Kidney tubule cell (primary cell): ENCODE measurements at places on chromosomes 16 and 17.
A peak's percentile ranks its signal among the peaks of the same experiment; 100 is the strongest.

DNA sequence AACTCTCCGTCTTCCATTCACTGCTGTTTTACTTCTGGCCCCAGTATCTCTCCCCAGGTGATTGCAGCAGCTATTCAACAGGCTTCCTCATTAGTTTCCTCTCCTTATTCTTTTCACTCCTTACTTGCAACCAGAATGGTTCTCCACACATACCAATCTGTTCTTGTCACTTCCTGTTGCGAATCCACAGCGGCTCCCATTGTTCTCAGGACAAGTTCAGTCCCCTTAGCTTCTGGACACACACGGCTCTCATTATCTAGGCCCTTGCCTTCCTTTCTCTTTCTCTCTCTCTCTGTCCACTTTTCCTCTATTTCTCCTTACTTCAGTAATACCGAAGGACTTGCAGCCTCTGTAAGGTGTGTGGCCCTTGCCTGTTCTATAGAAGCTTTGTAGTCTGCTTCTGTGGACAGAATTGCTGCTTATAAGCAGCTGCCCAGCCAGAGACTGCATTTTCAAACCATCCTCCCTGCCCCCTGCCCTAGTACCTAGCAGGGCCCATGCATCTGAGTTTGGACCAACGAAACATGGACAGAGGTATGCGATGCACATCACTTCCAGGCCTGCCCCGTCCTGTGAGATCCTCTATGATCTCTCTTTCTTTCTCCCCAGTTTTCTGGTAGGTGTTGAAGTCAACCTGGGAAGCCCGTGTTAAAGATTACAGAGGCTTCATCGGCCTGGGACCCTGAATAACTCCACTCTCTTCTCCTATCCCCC lies 45.7 kb downstream of the VAT1L start:
- DNase-seq = peak; percentile 71

DNA sequence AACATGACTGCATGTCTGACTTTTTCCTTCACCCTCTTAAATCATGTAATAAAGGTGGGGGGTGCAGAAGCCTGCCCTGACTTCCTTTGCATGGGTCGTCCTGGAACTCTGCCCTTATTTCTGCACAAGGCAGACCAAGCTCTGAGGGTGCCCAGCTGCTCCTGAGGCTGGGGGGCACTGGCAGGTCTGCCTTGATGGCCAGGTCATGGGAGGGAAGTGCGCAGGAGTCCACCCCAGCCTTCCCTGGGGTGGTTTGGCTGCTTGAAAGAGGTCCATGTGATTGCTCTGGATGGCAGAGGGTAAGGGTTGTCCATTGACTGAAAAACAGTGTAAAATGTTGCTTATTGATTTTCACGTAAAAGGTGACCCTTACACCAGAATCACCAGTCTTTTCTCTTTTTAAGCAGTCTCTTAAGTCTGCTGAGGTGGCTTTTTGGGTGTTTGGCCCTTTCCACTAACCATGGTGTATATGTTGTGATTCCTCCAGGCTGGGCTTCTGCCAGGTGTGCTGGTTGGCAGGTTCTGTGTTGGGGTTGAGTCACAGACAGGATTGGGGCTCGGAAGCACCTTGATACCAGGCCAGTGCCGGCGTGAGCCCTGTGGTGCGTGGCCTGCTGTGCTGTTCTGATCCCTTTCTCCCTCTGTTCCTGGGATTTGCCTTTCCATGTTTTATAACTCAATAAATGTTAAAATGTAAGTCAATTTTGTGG lies 19.4 kb downstream of the DHX38 start:
- DNase-seq = no peak

DNA sequence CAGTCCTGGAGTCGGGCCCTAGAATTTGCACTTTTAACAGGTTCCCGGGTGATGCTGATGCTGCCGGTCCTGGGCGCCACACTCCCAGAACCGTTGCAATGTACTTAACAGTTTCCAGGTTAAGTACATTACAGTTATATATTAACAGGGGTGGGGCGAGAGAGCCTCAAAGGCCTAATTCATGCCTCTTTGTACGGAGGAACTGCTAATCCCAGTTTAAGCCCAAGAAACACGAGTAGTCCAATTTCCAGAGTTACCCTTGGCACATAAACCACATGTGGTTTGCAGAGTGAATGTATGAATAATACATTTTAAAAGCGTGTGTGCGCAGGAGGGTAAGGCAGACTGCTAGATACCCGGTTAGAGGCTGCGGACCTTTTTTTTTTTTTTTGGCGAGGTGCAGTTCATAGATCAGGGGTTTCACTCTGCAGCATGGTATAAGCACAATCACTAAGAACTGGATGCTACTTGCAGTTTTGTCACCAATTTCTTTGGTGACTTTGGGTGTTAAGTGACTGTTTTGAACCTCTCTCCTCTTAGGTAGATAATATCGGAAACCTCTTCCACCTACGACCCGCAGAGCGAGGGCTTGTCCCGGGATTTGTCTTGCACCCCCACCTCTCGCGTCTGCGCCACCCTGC lies 713 bp downstream of the COX11 start:
- DNase-seq = peak; percentile 65

DNA sequence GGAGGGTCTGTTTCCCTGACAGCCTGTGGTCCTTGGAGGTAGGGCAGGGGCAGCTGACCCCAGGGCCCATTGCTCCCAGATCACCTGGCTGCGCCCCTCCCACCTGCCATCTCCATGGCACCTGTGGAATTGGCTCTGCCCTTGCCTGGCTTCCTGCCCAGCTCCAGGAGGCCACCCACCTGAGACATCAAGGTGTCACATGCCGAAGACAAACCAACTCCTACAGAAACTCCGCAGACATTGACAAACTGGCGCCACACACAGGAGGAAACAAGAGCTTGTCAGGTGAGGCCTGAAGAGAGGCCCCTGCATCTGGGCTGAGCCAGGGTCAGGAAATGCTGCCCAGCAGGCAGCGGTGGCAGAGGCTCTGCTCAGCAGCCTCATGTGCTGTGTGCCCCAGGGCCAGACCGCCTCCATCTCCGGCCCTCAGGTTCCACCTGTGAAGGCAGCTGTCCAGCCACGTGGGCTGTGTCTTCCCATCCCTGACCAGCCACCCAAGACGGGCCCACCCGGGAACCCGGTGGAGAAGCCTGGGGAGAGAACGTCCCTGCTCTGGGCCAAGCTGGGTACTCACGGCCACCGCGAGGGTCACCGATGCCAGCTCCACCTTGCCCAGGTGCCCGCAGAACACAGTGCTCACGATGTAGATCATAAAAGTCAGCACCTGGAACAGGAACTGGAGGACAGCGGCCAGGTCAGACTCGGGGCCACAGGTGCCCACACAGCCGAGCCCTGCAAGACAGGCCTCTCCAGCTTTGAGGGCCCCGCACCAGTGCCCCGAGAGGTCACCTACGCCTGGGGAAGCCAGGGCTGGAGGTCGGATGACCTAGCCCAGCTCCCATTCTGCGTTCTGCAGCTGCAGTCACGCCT lies 1.6 kb downstream of the SLC47A2 start:
- peak; percentile 38 for DNase-seq

GRCh38 chr16:56269811-56270684 lies 78.8 kb downstream of the GNAO1 start:
- DNase-seq = peak; percentile 56

- peak; percentile 30 for DNase-seq
Observed at GRCh38 chr16:50209546-50210265, 56.6 kb downstream of the TENT4B start.

DNA sequence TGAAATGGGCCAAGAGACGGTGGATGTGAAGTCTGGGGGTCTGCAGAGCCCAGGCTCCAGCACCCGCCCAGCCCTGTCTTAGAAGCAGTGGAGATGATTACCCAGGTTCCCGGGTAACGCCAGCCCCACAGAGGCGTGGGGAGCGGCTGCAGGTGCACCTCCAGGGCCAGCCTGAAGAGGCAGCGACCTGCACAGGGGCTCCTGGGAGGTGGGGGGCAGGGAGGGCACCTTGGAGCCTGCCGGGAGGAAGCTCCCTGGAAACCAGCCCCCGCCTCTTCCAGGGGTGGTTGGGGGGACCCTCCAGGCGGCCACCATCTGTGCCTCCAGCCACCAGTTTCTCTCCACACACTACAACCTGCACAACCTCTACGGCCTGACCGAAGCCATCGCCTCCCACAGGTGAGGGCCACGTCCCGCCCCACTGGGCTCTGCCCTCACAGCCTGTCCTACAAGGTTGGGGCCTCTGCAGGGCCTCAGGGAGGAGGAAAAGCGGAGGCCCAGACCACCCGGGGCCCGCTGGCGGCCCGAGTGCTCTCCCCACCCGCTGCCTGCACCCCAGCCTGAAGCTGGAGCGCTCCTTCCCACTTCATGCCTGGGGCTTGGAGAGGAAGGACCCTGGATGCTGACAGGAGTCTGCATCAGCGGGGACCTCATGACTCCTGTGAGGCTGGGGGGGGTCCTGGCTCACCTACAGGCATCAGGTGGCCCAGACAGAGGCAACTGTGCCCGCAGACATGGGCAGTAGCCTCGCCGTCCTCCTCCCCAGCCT lies 10.5 kb downstream of the GAA start:
- no peak for DNase-seq

- no peak for DNase-seq
Observed at GRCh38 chr17:40462343-40463121, 19.3 kb downstream of the IGFBP4 start.
